ENCODE measurements at places on chromosomes 2 and 18.

GRCh38 chr2:3725458-3726250 is 22.3 kb downstream of the DCDC2C start:
- no peak for DNase-seq

DNA sequence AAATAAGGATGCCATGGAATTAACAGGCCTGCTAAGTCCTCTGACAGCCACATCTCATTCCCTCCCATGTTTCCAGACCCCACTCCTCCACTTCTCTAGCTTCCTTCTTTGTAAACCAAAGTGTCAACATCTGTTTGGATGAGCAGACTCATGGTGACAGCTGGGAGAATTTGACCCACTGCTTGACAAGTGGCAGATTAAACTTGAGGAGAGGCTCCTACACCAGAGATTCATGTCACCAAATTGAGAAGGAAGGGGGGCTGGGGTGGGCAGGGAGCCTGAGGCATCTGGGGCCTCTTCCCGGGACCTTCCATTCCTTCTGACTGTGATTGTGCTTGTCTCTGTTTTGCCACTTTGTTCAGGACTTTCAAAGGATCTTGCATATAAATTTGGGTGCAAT is 41.0 kb upstream of the IGFBP5 start:
- no peak for DNase-seq

- no peak for DNase-seq
Measured at GRCh38 chr18:70322928-70323327, 34.1 kb downstream of the SOCS6 start.

GRCh38 chr2:132654968-132655367 is 15.0 kb downstream of the LYPD1 start:
- DNase-seq, result no peak

DNA sequence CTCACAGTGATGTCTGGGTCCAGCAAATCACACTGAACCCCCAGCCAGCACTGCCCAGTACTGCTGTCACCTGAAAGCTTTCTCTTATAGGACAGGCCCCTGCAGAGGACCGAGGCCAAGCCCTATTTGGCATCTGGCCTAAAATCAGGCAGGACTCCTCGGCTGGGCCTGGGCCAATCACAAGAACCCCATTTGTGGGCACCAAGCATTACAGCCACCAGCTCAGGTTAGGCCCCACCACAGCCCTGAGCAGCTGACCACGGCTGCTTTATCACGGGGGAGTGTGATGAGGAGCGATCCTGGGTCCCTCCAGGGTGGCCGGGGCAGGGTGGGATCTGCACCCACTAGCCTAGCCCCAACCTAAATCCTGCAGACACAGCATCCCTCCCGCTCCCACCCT is 8.2 kb downstream of the BIN1 start:
- no peak for DNase-seq

- no peak for DNase-seq
Measured at GRCh38 chr18:67788310-67789164, 272.0 kb upstream of the DSEL start.

- no peak for DNase-seq
Measured at GRCh38 chr18:57404345-57404744, 30.8 kb upstream of the ONECUT2 start.

GRCh38 chr2:205937211-205937610 is 148.8 kb downstream of the INO80D start:
- no peak for DNase-seq

GRCh38 chr2:156704617-156705016 is 268.4 kb downstream of the GPD2 start:
- no peak for DNase-seq

DNA sequence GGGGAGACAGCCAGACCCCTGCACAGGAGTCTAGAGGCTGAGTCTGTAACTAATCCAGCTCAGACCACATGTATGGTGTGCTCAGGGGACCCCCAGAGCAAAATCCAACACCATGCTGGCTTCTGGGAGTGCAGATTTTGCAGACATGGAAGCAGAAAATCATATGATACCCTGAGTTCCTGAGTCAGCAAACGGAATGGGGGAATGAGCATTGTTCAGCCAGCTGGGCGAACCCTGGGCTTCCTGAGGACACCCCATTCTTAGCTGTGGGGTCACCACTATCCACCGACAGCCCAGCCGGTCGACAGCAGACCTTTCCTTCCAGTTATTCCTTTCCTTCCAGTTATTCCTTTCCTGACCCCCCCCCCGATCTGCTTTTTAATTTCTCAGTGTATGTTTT is 322.9 kb downstream of the GBX2 start:
- DNase-seq, result no peak

GRCh38 chr2:152790883-152791282 is 72.5 kb downstream of the ARL6IP6 start:
- DNase-seq, result no peak

DNA sequence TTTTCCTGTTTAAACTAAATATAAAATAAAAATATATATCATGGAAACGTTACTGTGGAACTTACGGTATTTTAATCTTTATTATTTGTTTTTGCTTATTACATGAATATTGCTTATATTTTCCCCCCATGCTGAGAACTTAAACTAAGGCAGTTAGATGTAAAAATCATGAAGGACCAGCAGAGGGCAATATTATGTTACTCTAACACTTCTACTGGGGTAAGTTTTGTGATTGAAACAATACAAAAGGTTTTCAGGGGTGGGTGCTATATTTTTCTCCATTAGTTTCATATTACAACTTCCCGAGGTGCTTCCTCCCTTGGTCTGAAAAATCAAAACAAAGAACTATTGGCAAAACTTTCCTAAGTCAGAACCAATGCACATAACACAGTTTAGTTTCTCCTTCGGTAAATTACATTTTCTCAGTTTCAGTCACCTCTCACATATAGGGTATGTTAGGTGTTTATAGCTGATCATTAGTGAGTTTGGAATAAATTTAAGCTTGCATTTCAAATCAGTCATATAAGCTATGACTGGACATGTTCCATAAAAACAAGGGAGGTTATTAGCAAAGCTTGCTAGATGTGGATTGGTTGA is 54.8 kb downstream of the ZNF407 start:
- no peak for DNase-seq

- no peak for DNase-seq
Measured at GRCh38 chr2:150429384-150429961, 58.0 kb downstream of the RND3 start.

DNA sequence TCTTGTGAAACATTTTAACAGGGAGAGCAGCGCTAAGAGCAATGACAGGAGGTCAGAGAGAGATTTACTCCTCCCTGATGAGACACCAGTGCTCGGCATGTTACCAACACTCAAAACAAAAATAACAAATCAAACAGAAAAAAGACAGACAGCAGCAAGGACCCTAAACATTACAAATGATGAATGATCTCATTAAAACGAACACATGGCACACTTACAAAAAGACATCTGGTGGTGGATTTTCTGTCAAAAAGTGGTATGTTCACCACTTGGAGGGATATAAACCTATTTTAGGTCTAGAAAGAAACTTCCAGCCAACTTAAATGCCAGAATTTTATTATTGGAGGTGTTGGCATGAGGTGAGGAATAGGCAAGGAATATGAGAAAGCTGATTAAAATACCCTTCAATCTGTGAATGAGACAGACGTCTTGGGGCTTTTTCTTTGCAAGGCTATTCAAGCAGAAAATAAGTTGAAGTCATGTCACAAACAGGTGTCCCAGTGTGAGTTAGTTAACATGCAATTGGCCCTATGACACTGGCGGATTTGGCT is 112.8 kb downstream of the PRELID3A start:
- no peak for DNase-seq

DNA sequence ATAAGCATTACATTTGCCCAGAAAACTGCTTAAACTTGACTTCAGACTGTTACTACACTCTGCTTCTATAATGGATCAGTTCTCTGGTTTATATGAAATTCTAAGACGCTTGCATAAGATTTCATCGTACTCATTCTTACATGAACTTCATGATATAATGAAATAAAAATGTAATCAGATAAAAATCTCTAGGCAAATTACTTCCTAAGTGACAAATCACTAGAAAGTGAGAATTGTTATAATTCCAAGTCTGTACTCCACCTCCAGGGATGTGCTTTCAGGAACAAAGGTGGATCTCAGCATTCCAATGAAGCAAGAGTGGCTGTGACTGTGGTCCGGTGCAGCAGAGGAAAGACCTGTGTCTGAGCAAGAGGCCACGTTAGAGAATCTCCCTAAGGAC is 226.2 kb downstream of the PIEZO2 start:
- no peak for DNase-seq

GRCh38 chr2:179682756-179683155 is 178.7 kb downstream of the ZNF385B start:
- no peak for DNase-seq

DNA sequence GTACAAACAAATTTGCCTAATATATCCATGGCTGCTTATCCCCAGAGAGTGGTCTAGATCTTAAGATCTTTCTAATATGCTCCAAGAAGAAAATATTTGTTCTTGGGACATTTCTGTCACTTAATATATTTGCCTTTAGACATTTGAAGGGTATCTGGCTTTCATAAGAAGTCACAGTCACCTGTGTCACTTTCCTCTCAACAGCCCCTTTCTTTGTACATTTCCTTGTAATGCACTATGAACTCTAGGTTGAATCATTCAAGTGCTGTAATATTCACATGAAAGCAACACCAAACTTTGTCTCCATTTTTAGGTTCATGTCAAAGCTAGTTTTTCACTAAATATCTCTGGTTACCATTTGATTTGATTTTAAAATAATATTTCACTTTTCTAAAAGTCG is 41.4 kb upstream of the NABP1 start:
- no peak for DNase-seq

DNA sequence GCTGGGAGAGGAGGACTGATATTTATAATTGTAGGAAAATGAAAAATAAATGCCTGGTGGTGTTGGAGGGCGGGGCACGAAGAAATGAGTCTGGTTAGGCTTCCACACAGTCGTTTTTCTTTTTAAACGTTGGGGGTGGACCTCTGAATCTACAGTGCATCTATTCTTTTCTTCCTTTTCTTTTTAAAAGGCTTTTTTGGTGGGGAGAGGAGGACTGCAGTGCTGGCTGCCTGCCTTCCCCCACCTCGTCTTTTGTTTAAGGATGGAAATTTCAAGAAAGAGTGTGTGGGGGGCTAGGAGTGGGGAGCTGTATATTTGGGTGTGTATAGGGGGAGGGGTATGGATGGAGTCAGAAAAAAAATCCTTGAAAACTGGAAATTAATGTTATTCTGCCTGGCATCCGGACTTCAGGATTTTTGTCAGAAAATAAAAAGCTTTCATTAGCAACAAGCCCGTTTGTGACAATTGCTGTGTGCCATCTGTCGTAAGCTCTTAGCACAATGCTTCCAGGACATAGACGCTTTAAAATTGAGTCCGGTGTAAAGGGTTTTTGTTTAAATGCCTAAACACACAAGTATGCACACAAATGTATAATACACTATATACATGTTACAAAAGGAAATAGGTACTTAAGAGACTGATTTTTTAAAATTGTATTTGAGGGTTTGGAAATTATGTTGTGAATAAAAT is 1.1 kb downstream of the MAP2 start:
- DNase-seq, result no peak

GRCh38 chr2:44950646-44951045 is 9.1 kb downstream of the SIX3 start:
- DNase-seq, result no peak

DNA sequence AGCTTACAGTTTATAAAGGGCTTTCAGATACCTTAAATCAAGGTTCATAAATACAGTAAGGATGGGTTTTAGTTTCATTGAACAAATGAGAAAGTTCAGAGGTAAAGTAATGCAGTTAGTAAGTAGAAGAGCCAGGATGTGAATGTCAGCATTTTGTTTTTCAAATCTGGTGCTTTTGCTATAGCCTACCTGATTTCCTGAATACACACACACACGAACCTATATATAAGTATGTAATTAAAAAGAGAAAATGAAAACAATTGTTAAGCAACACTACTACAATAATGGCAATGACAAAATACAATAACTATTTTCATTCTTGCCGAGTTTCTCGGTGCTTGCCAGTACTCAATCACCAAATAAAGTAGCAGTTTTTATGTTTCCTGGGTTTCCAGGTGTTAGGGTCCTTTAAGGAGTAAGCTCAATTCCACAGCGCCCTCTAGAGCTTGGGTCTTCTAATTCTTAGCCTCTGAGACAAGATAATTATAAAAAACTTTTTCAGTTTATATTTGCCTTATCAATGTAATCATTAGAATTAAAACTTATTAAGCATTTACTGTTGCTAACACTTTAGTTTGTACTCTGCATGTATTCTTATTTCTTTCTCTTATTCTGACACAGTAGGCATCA is 512.9 kb upstream of the ACVR2A start:
- peak; percentile 72 for DNase-seq

DNA sequence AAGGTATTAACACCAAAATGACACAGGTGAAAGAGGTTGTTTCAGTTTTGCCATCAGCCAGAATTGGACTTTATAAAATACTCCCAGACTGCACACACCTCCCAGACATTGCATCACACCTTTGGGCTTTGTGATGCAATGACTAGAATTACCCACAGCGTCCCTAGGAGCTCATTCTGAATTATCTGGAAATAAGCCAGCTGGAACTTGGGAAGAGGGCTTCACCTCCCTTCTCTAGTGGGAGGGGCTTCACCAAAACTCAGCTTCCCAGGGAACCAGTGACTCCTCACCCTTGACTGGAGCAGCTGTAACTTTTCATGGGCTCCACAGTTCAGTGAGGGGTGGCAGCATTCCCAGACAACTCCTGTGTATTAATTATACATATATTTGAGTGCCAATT is 83.1 kb upstream of the BZW1 start:
- DNase-seq, result no peak

DNA sequence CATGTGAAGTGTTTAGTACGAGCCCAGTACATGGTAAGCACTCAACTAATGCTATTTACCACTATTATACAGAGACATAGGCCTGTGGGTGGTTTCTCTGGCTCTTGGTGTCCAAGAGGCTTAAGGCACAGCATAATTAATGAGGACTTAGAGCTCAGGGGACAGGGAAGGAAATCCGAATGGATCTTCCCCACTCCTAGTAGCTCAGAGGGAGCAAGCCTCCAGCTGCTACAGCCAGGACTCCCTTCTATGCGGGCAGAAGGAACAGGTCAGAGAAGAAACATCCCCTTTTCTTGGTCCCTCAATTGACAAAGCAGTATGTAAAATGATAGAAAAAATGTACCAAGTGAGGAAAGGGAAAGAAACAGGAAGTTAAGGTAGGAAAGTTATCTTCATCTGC is 261.3 kb upstream of the STON1 start:
- DNase-seq, result no peak

GRCh38 chr18:245282-245847 is 22.5 kb downstream of the THOC1 start:
- no peak for DNase-seq

DNA sequence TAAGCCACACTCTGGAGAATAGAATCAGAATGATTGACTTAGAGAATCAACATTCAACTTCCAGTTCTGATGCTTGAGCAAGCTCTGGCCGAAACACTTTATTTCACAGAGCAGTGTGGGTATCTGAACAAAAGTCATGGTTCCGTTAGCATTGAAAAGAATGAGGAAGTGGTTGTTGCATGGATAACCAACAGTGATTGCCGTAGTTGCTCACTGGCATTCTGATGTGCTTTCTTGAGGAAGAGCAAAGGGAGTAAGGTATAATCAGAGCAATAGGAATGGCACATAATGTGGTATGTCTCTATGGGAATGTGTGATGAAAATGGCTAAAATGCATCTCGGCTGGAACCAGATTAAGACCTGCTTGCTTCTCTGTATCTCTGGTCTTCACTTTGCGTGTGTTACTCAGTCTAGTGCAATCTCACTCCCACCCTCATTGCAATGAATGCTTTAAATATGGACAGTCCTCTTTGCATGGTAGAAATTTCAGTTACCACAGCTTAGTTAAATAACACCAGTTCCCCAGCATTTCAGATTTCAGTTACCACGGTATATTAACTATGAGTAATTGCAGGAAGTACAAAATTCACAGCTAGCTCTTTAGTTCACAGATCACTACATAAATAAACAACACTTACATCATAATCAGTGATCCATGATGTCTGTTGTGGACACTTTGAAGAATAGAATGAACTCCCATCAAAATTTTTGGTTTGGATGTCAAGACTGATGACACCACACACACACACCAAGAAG is 7.8 kb upstream of the RAB12 start:
- DNase-seq, result no peak

Data from CD4-positive, alpha-beta T cell treated with Interleukin-6 for 4 hours (primary cell).